ENCODE measurements at places on chromosomes 5 and 9.

DNA sequence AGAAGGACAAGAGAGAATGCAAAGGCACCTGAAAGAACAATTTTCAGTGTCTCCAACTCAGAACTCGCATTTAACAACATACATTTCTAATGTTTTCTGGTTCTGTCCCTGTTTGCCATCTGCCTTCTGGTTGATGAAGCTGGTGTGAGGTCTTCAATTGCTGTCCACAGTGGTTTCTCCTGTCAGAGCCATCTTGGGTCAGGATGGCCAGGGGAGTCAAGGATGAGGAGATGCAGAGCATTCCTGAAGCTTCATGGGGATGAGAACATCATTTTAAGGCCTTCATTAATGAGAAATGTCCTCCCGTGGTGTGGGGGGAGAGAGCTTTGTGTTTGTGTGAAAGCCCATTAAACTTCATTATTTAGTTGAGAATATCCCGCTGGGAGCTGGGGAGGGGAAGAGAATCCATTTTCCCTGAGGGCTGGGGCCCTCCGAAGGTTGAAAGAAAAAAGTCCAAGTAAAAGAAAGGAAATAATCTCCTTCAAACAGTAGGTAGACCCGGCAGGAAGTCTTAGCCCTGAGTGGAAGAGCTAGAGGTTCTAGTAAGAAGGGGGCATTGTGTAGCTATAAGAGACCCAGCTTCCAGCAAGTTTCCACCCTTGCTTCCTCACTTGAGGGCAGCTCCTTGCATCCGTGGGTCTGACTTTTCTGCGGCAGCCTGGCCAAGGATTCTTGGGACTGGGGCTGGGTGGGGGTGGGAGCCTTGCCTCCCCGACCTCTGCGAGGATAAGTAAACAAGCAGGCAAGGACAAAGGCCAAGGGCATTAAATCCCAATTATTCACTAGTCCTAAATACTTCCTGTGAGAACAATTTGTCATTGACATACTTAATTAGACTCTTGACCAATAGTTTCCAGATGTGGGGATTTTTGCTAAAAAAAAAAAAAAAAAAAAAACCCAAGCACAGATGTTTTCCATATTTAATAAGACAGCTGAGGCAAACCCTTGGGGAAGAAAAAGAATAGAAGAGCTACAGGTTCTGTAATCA is 119.2 kb downstream of the MSX2 start:
- no peak for DNase-seq

DNA sequence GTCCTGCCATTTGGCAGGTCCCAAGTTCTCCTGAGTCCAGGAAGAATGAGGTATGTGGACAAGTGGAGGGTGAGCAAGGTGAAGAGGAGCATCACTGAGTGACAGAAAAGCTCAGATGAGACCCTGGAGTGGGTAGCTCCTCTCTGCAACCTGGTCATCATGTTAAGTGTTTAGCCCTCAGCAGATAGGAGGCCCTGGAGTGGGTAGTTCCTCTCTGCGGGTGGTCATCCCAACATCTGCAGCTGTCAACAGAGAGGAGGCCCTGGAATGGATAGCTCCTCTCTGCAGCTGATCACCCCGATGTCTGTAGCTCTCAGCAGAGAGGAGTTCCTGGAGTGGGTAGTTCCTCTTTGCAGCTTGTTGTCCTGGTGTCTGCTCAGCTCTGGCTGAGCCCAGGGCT is 48.4 kb downstream of the NDUFAF2 start:
- DNase-seq, result no peak

GRCh38 chr5:169812786-169813185 is 167.5 kb downstream of the INSYN2B start:
- DNase-seq, result no peak

GRCh38 chr5:146425023-146425422 is 22.1 kb upstream of the TCERG1 start:
- no peak for DNase-seq

- DNase-seq, result no peak
These were observed 40.8 kb upstream of the GLRX start for GRCh38 chr5:95863383-95863757.
